ENCODE measurements at places on chromosomes 4 and X.

GRCh38 chr4:94334476-94334875 is 8.2 kb downstream of the HPGDS start:
- DNase-seq, result no peak

DNA sequence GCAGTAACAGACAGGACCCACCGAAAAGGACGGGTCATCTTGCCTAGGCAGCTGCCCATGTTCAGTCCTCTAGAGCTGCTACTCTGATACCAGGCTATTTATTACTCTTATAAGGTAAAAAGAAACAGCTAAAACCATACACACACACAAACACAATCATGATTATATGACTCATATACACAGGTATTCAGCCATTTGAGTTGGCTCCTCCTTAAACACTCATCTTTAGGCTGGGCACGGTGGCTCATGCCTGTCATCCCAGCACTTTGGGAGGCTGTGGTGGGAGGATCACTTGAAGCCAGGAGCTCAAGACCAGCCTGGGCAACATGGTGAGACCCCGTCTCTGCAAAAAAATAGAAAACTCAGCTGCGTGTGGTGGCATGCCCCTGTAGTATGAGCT is 76.6 kb downstream of the F11 start:
- DNase-seq, result no peak

DNA sequence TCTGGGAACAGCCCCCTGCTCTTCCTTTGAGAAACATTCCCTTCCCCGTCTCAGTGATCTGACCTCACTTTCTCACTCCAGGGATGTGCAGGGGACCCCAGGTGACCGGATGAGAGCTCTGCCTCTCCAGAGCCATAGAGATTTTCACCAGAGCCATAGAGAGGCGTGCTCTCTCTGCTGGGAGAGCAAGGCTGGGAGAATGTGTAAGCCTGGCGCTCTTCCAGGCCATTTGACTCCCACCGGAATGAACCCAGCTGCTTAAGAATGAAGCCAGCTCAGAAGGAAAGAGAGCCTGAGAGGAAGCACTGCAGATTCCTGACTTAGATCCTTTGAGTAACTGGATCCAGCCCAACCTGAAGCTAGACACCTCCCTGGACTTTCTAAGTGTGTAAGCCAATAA is 106.4 kb downstream of the DHX15 start:
- DNase-seq, result no peak

- no peak for DNase-seq
Observed at GRCh38 chrX:13142891-13143290, 98.5 kb upstream of the FAM9C start.

- no peak for DNase-seq
Observed at GRCh38 chr4:80135702-80136058, 61.6 kb upstream of the PRDM8 start.

Measured in CD4-positive, alpha-beta T cell treated with Interleukin-10 for 1 hour (primary cell).